ENCODE measurements at places on chromosomes 1 and 21.

DNA sequence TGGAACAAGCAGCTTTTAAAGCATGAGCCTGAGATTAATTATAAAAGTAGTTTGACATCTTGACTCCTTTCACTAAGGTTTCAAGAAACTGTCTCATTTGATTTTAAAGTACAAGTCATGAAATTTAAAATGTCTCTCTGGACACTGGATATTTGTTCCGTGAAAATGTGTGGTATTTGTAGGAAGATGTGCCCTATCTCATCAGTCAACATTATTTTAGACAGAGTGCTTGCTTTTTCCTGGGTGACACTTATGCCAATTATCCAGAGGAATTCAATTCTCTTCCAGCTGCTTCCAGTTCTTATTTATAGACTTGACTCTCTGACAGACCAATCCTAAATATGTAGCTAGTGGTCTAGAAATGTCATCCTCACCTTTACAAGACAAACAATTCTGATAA, 300.4 kb downstream of the PLA2G4A start:
- no peak overlapping the region for H3K27ac ChIP-seq
- H3K27me3 ChIP-seq: no peaks in the 10 kb centered on the region
- DNase-seq: no peak
- no peaks in the 10 kb centered on the region for H3K4me1 ChIP-seq
- no peaks in the 10 kb centered on the region for H3K36me3 ChIP-seq
- no peak overlapping the region for H3K4me3 ChIP-seq

- no peaks in the 10 kb centered on the region for H3K27me3 ChIP-seq
- H3K4me1 ChIP-seq: no peaks in the 10 kb centered on the region
- no peak overlapping the region for H3K27ac ChIP-seq
- no peaks in the 10 kb centered on the region for H3K36me3 ChIP-seq
- H3K4me3 ChIP-seq: no peak overlapping the region
- DNase-seq: no peak
Observed at GRCh38 chr1:173314656-173315055, 107.5 kb upstream of the TNFSF4 start.

GRCh38 chr1:222105861-222106260, 364.0 kb upstream of the DUSP10 start:
- no peaks in the 10 kb centered on the region for H3K36me3 ChIP-seq
- no peak for DNase-seq
- H3K27ac ChIP-seq: no peak overlapping the region
- no peak overlapping the region for H3K4me3 ChIP-seq

DNA sequence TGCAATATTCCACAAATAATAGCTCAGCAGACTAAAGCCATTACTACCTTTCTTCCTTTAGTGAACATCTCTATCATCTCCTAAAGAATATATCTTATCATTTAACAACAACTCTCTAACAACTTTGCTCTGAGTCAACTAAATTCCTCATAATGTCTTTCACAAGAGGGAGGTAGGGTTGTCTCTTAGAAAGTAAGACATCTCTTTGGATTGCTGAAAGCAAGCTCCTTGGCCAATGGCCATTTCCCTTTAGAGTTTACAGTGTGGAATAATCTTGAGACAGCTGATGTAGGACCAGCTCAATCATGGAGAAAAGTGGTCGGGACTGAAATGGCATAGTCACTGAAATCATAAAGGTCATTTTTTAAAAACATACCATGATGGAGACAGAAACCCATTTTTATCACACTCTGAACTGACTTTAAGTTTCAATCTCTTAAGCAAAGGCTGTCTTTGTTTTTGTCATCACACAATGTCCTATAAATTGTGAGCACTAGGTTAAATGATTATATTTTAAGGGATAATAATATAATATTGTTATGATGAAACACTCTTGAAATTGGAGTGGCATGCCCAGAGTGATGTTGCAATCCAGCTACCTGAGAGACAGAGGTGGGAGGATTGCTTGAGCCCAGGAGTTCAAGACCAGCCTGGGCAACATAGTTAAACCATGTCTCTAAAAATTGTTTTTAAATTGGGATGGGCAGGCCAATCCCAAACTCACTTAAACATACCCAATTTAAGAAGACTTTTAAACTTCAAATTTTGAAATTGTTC, 91.1 kb downstream of the SLC44A5 start:
- H3K4me3 ChIP-seq: no peak overlapping the region
- no peaks in the 10 kb centered on the region for H3K36me3 ChIP-seq
- H3K27ac ChIP-seq: no peak overlapping the region

DNA sequence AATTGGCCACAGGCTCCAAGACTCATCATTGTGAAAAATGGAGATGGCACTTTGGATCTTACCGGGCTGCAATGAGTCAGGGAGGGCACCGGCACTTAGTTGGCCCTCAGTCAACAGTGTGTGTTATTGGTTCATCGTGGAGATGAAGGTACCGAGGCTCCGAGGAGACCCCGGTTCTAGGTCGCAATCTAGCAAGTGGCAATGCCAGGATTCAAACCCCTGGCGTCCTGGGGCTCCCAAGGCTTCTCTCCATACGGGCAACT, 49.0 kb upstream of the ACOT11 start:
- peaks cover 13% of the 10 kb centered on the region for H3K4me1 ChIP-seq
- H3K36me3 ChIP-seq: no peaks in the 10 kb centered on the region
- DNase-seq: no peak
- H3K27me3 ChIP-seq: no peaks in the 10 kb centered on the region
- H3K27ac ChIP-seq: no peak overlapping the region

- no peak for DNase-seq
- H3K4me3 ChIP-seq: peak overlapping the region; percentile 3
- no peaks in the 10 kb centered on the region for H3K27me3 ChIP-seq
- peaks cover 52% of the 10 kb centered on the region for H3K4me1 ChIP-seq
- H3K36me3 ChIP-seq: peaks cover 23% of the 10 kb centered on the region
Observed at GRCh38 chr1:236058141-236058934, 6.6 kb downstream of the NID1 start.

- H3K4me3 ChIP-seq: no peak overlapping the region
- no peak for DNase-seq
- H3K4me1 ChIP-seq: peaks cover 6% of the 10 kb centered on the region
- no peaks in the 10 kb centered on the region for H3K27me3 ChIP-seq
- no peak overlapping the region for H3K27ac ChIP-seq
Observed at GRCh38 chr1:244647819-244648218, 5.1 kb upstream of the DESI2 start.

GRCh38 chr1:153420306-153420705, 4.0 kb downstream of the S100A7A start:
- H3K36me3 ChIP-seq: no peaks in the 10 kb centered on the region
- no peak overlapping the region for H3K4me3 ChIP-seq
- DNase-seq: peak; percentile 4
- H3K27me3 ChIP-seq: no peaks in the 10 kb centered on the region
- H3K4me1 ChIP-seq: no peaks in the 10 kb centered on the region

GRCh38 chr1:176177764-176178163, 29.3 kb downstream of the COP1 start:
- no peaks in the 10 kb centered on the region for H3K27me3 ChIP-seq
- no peaks in the 10 kb centered on the region for H3K4me1 ChIP-seq
- H3K36me3 ChIP-seq: peaks cover 19% of the 10 kb centered on the region
- H3K27ac ChIP-seq: no peak overlapping the region
- DNase-seq: no peak
- no peak overlapping the region for H3K4me3 ChIP-seq

DNA sequence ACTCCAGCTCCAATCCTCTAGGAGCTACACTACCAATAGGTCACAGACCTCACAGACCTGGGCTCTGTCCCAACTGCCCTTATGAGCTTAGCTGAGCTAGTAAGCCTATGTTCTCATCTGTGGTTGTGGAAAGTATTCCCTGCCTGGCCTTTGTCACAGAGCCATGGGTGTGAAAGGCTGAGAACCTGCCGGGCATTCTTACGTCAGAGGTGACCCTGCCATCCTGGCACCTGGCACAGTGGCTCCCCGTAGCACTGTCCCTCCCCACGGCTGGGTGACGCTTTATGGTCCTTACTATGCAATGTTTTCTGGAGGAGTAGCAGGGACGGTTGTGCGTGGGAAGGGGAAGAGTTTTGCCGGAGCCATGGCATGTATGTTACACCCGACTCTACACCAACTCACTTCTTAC, 3.5 kb downstream of the TNFRSF1B start:
- H3K27ac ChIP-seq: peak overlapping the region; percentile 35
- H3K36me3 ChIP-seq: no peaks in the 10 kb centered on the region
- no peaks in the 10 kb centered on the region for H3K27me3 ChIP-seq
- no peak overlapping the region for H3K4me3 ChIP-seq

DNA sequence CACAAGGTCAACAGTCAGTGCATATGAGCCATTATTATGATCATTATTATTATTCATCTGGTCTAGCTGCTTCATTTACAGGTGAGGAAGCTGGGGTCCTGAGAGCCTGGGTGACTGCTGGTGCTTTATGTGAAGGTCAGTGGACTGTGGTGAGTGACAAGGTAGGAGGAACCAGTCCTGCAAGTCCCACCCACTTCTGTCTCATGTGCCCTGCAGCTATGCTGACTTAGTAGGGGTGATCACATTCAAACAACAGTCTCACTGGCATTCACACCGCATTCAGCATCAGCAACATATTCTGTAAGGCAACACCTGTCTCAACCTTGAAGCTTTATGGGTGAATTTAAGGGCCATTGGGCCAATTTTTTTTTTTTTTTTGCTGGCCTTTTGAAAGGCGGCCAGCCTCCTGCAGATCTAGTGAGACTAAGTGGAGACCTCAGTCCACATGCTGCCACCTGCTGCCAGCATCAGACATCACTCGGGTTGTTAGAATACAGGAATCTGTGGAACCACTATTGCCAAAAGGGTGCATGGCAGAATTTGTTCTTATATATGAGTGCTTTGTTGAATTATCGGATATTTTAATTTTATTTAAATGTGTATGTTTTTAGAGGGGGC, 59.9 kb upstream of the CACNA1E start:
- H3K27ac ChIP-seq: no peak overlapping the region
- no peaks in the 10 kb centered on the region for H3K4me1 ChIP-seq
- no peak for DNase-seq
- H3K36me3 ChIP-seq: no peaks in the 10 kb centered on the region
- no peaks in the 10 kb centered on the region for H3K27me3 ChIP-seq
- no peak overlapping the region for H3K4me3 ChIP-seq

- H3K27me3 ChIP-seq: no peaks in the 10 kb centered on the region
- no peak overlapping the region for H3K4me3 ChIP-seq
- no peak for DNase-seq
- no peak overlapping the region for H3K27ac ChIP-seq
- no peaks in the 10 kb centered on the region for H3K36me3 ChIP-seq
- H3K4me1 ChIP-seq: no peaks in the 10 kb centered on the region
Observed at GRCh38 chr1:222171005-222171404, 376.9 kb downstream of the HHIPL2 start.

DNA sequence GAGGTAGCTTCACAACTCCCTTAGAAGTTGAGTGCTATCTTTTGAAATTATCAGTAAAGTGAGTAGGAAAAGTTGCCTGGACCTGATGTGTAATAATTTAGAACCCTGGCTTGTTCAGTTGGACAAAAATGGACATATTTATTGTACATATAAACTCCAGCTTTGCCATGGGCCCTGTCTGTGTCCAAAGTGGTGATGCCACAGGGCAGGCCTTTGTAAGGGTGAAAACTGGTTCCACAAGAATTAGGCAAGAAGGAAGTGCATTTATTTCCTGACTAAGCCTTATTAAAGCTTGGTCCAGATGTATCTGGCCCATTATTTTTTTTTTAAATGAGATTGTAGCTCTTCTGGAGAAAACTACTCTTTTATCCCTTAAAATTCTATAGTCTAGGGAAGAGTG, 47.9 kb downstream of the MACO1 start:
- no peaks in the 10 kb centered on the region for H3K27me3 ChIP-seq
- H3K36me3 ChIP-seq: no peaks in the 10 kb centered on the region
- no peaks in the 10 kb centered on the region for H3K4me1 ChIP-seq
- DNase-seq: no peak

DNA sequence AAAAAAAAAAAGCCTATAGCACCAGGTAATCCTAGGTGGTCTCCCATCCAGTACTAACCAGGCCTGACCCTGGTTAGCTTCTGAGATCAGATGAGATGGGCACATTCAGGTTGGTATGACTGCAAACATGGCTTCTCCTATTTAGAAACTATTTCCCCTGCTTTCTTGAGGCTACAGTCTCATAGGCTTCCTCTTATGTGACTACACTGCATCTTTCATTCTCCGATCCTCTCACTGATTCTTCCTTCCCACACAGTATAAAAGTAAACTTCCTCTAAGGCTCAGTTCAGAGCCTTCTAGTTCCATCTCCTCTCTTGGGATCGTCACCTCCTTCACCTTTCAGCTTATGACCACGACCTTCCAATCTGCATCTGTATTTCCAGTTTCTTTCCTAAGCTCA, 30.4 kb upstream of the RNF2 start:
- no peak for DNase-seq
- no peaks in the 10 kb centered on the region for H3K4me1 ChIP-seq
- H3K36me3 ChIP-seq: no peaks in the 10 kb centered on the region
- H3K4me3 ChIP-seq: no peak overlapping the region

DNA sequence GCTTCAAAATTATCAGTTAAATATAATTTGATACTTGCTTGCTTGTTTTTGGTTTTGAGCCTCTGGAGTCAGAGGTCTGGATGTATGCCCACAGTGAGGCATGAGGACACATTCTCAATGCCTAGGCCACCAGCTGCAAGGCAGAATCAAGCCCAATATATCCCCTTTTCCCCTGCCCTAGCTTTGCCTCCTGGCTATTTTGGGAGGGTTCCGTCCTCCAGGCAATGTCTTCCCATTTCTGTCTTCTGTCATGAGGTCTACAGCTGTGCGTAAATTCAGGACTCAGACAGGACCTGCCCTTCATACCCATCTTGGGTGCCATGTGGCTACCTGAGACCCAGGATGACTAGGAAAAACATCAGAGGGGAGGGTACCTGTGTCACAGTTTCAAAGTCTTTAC, 19.2 kb downstream of the NRDC start:
- no peaks in the 10 kb centered on the region for H3K27me3 ChIP-seq
- H3K36me3 ChIP-seq: no peaks in the 10 kb centered on the region
- DNase-seq: no peak
- H3K27ac ChIP-seq: no peak overlapping the region
- no peaks in the 10 kb centered on the region for H3K4me1 ChIP-seq

GRCh38 chr1:102588536-102588935, 519.8 kb downstream of the COL11A1 start:
- H3K27ac ChIP-seq: no peak overlapping the region
- no peaks in the 10 kb centered on the region for H3K27me3 ChIP-seq

DNA sequence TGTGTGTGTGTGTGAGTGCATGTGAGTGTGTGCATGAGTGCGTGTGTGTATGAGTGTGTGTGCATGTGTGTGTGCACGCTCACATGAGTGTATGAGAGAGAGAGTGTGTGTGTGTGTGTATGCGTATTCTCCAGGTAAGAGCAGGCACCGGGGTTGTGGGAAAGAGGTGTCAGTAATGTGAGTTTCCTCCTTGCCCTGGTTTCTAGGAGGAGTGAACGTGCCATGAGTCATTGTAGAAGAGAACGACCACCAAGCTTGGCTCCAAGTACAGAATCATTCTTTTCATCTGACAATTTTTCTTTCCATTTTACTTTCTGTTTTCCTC, 79.1 kb downstream of the POFUT2 start:
- H3K4me1 ChIP-seq: no peaks in the 10 kb centered on the region
- H3K4me3 ChIP-seq: no peak overlapping the region
- no peak overlapping the region for H3K27ac ChIP-seq
- peaks cover 40% of the 10 kb centered on the region for H3K36me3 ChIP-seq
- no peaks in the 10 kb centered on the region for H3K27me3 ChIP-seq
